ENCODE measurements at places on chromosomes 6 and 20. TPM values are rescaled to one million over a fixed set of nuclear protein-coding genes. Genes with fewer than 3 reads are reported as not detected.

Gene LY86
- polyA plus RNA-seq, result 191 TPM

- DNase-seq, result no peak
Measured at GRCh38 chr6:148200293-148200692, 142.3 kb upstream of the SASH1 start.

Gene PGM3
- polyA plus RNA-seq, result 33.8 TPM

Gene DDO
- polyA plus RNA-seq, result not detected

DNA sequence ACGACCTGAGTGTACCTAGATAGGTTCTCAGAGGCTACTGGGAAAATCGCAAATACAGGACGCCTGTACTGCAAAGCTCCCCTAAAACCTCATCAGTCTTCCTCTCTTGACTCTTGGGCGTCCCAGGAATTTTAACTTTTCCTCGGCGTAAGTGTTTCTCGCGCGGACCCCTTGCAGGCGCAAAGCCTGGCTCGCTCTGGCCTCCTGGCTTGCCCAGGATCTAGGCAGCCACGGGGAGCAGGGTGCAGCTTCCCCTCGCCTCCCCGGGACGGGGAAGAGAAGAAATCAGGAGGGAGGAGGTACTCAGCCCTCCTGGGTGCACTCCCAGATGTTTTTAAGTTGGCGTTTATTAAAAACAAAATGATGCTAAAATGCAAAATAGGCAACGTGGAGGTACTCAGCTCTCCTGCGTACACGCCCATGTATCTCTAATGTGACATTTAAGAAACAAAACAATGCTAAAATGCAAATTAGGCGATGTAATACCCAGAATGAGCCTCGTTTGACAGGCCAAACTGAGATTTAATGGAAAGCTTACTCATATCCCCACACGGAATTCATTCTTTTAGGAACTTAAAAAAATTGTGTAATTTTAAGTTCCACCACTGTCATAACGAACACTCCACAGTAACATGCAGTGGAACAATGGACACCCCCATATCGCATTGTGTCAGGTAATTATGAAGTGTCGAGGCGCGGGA lies 1.6 kb upstream of the SOBP start:
- DNase-seq, result no peak

DNA sequence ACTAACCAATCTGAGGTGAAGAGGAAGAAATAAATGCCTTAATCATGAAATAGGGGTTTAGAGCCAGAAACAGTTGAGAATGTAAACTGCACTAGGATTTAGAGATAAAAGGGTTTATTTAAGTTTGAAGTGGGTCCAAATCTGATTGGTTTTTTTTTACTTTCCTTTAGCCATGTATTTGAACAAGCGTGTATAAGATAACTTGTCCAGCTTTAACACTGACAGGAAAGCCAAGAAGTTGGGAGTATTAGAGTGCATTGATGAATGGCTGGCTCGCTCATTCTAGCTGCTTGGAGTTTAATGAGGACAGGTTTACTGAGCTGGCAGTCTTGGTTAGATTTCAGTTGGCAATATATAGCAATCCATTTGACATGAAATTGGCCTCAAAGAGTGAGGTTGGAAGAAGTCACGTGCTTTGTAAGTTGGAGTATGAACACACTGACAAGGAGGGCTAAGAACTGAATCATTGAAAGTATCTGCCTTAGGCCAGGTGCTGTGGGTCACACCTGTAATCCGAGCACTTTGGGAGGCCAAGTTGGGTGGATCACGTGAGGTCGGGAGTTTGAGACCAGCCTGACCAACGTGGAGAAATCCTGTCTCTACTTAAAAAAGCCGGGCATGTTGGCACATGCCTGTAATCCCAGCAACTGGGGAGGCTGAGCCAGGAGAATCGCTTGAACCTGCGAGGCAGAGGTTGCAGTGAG lies 13.7 kb downstream of the SRSF3 start:
- no peak for DNase-seq

DNA sequence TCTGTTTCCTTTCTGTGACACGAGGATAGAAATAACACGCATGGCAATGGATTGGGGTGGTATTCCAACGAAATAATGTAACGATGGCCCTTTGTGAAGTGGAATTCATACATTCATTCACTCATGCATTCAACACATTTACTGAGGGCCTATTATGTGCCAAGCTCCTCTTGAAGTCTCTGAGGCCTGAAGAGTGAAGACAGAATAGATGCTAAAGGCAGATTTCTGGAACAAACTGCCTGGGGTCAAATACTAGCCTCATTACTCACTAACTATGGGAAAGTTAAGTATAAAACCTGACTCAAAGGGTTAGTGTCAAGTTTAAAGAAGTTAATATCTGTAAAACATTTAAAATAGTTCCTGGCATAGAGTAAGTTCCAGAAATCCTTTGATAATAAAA lies 279.6 kb upstream of the SULF2 start:
- DNase-seq, result no peak

DNA sequence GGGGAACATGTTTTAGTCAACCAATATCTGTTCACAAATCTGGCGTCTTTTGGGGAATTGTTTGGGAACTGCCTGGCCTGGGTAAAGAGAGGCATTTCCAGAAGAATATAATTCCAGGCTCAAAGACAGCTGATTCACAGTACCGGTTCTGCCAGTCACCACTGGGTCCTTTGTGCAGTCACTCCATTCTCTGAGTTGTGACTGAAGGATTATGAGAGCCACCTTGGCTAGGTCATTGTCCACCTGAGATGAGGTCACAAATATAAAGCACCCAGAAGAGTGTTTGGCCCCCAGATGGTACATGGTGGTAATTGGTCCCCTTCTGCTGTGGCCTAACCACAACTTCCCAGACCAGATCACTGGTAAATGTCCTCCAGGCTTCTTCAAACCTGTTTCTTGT lies 121.0 kb upstream of the SPACA1 start:
- DNase-seq, result no peak

Gene CPXM1
- polyA plus RNA-seq, result 0.78 TPM

GRCh38 chr20:59163631-59164530 lies at the start of gene ZNF831:
Gene ZNF831, plus strand, starts transcription at chr20:59163821. Its CDS starts 27,199 bp downstream, at chr20:59191020.
- DNase-seq, result no peak

DNA sequence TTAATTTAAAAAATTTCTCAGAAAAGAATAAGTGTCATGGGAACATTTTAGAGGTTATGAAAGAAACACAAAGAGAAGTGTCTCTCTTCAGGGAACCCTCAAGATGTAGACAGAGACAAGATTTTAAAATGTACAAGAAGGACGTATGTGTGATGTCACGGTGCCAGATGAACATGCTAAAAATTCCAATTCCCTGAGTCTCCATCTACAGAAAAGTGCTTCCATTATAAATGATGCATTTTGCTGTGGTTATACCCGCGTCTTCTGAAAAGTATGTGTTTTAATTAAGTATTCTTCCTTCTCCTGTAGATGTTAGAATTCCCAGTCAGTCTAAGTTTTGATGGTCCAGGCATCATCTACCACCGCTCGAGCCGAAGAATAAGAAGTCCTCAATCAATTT lies 489.1 kb downstream of the PREX1 start:
- DNase-seq, result no peak

DNA sequence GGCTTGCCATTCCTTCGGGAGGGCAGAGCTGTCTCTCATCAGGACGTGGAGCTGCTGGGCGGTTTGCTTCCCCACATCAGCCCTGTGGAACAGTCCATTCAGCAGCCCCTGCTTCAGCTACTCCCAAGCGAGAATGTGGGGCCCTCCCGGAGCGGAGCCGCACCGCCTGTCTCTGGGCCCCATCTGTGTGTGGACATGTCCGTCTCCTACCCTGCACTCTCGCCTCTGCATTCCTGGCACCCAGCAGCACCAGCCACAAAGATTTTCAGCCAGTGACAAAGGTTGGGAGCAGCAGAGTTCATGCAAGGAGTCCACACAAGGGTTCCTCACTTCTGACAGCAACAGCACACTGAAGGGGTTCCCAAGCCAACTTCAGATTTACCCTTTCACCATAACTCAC lies 29.0 kb upstream of the SLC22A1 start:
- no peak for DNase-seq

DNA sequence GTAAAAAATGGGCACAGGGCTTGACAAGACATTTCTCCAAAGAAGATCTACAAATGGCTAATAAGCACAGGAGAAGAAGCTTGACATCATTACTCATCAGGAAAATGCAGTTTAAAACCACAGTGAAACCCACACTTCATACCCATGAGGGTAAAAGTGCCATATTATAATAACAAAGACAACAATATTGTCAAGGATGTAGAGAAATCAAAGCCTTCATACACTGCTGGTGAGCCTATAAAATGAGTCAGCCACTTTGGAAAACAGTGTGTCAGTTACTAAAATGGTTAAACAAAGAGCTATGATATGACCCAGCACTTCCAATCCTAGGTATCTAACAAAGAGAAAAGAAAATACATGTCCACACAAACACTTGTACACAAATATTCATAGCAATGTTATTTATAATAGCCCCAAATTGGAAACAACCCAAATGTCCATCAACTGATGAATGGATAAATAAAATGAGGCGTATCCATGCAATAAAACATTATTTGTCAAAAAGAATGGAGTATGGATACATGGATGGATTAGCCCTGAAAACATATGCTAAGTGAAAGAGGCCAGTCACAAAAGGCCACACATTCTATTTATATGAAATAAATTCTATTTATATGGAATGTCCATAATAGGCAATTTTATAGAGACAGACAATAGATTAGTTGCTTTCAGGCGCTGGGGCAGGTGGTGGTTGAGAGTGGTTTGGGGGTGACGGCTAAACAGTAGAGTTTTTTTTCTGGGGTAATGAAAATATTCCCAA lies 11.5 kb upstream of the IL20RA start:
- DNase-seq, result no peak

DNA sequence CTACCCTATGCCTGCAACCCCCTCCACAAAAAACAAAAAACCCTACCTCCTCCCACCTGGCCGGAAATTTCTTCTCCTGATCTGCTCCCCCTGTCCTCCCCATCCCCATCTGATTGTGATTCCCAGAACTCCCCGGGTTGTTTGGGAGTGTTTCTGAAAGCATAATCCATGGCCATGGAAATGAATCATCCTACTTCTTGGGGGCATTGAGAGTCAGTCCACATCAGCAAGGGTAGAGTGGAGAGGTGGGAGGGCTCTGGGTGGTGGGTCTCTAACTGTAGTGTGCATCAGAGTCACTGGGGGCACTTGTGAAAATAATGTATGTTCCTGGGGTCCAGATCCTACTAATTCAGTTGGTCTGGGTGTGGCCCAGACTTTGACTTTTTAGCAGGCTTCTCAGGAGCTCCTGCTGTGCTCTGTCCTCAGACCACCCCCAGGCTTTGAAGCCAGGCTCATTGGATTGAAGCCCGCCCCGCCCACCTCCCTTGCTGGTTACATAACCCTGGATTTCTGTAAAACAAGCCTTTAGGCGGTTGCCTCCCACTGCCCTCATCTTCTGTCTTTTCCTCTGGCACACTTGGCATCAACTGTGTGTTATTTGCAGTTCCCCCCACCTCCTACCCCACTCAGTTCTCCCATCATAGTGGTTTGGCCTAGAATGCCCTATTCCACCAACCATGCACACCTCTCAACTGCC lies 10.5 kb downstream of the PIGT start:
- DNase-seq, result no peak

- DNase-seq, result no peak
Measured at GRCh38 chr6:3579652-3580175, 122.9 kb upstream of the SLC22A23 start.

- DNase-seq, result no peak
Measured at GRCh38 chr20:20367575-20368417, at the start of gene INSM1. Gene INSM1, plus strand, starts transcription at chr20:20368104. Its CDS starts 164 bp downstream, at chr20:20368268.

Gene HAO1
- not detected for polyA plus RNA-seq

DNA sequence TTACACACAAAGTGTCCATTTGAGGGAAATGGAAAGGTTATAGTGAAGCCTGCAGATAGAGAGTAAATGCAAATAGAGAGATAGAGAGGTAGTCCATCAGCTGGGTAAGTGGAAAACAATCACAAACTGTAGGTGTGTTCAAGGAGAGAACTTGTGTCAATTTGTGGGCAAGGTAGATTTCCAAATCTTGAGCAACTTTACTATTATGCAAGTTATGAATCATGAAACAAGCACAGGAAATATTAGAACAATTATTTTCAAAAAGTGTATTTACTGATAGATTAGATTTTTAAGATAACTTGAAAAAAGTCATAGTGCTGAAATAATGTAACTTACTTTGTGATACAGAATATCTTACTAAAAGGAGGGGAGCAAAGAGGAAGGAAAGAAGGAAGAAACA lies 792.9 kb downstream of the EYS start:
- no peak for DNase-seq

Gene RHAG
- polyA plus RNA-seq, result not detected

GRCh38 chr20:55099251-55099650 lies 623.9 kb downstream of the DOK5 start:
- DNase-seq, result no peak

DNA sequence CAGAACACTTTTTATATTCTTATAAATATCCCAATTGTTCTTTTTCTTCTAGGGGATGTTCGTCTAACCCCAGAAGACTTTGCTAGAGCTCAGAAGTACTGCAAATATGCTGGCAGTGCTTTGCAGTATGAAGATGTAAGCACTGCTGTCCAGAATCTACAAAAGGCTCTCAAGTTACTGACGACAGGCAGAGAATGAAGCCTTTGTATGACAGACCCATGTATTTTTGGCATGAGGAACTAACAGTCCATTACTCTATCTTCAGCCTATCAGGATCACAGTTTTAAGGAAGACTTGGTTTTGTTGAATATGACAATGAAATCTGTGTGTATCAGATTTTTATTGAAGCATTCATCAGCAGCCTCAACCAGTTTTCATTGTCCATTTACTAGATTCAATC lies 71.4 kb downstream of the VTA1 start:
- DNase-seq, result no peak

DNA sequence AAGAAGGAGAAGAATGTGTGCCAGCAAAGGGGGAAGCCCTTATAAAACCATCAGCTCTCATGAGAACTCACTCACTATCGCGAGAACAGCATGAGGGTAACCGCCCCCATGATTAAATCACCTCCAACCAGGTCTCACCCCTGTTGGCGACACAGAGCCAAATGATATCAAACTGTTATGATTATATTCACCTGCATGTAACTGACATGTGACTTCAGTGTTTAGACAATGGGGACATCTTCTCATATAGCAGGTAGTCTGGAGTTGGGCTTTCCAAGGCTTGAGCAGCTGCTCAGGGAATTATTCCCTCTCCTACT lies 115.2 kb downstream of the SASH1 start:
- DNase-seq, result no peak

DNA sequence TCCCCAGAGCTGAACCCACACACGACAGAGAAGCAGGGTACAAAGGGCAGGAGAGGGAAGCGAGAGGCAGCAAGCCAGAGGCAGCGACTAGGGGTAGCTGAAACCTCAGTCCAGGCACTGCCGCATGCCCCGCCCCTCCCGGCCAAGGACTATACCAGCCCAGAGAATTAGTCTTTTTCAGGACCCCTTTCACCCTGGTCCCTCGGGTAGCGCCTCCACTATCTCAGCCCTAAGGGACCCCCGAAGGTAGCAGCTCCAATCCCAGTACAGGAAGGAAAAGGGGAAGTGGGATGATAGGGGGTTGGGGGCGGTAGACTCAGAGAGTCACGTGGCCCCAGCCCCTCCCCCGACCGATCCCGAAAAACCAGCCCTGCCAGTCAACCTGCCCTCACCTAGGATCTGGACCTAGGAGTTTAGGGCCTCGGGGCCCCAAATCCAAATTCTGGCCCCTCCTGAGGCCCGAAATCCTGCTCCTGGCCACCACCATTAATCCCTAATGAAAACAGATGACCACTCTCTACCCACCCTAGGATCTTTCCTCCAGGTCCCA lies 1.3 kb downstream of the RGL2 start:
- no peak for DNase-seq

GRCh38 chr6:13304101-13304500 lies 24.2 kb downstream of the TBC1D7 start:
- no peak for DNase-seq

- no peak for DNase-seq
Measured at GRCh38 chr6:2426561-2427340, 181.3 kb upstream of the GMDS start.

- DNase-seq, result no peak
Measured at GRCh38 chr6:161091972-161092701, 100.6 kb downstream of the MAP3K4 start.

Measured in GM12878 (cell line).